HT-29 (cell line): ENCODE measurements at places on chromosomes 5 and 9. TPM values are rescaled to one million over a fixed set of nuclear protein-coding genes. Genes with fewer than 3 reads are reported as not detected.

DNA sequence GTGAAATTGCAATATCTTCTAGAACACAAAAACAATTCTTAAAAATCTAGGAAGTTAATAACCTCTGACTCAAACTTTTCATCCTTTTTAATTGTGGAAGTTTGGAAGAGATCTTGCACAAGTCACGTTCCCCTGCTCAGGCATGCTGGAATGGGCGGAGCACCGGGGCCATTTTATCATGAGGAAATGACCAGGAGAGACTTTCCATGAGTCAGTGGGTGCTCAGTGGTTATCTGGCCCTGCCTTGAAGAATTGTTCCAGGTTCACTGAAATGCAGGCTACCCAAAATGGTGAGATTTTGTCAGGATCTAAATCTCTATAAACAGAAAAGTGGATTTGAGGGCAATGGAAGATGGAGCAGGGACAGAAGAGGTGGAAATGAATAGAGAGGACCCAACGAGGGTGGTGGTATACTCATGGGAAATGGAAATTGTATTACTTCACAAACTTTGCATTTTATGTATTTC lies 61.2 kb downstream of the FYB1 start:
- no peak for DNase-seq

The SLC31A1 gene
- 13.4 TPM in 2 replicates for total RNA-seq

DNA sequence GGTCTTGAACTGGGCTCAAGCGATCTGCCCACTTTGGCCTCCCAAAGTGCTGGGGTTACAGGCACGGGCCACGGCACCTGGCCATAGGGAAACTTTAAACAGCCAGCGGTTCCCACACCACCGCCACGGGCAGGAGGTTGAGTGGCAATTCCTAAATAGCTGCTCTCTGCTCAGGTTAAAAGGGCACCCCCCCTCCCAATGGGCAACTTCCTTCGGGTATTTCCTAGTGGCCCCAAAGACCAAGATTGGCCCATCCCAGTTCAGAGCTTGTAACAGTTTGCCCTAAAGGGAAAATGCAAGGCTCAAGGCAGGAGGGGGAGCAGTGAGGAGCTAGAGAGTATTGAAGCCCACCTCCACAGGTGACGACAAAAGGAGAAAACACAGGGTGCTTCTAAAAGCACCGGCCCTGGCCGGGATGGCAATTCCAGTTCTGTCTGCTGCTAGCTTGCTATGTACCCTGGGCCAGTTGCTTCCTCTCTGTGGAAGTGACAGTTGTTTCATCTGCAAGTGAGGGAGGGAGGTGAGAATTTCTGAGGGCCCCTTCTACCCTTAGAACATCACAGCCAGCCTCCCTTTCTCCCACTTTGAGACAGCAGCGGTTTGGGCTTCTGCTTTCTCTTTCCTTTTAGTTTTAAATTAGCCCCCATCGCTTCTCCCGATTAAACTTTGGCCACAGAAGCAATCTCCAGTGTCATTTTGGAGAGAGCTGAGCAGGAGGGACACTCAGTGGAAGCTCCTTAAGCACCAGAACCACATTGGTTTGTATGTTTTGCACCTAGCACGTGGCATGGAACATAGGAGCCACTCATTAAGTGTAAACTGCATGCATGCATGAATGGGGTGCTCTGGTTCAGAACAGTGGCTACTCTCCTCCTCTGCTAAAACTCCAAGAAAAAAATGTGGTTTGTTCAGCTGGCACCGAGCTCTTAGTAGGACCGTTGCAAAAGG lies 17.3 kb upstream of the TNIP1 start:
- no peak for DNase-seq

GRCh38 chr5:15938961-15939360 lies 240.6 kb downstream of the MARCHF11 start:
- DNase-seq = no peak

The TYRP1 gene
- total RNA-seq = not detected in 2 replicates

DNA sequence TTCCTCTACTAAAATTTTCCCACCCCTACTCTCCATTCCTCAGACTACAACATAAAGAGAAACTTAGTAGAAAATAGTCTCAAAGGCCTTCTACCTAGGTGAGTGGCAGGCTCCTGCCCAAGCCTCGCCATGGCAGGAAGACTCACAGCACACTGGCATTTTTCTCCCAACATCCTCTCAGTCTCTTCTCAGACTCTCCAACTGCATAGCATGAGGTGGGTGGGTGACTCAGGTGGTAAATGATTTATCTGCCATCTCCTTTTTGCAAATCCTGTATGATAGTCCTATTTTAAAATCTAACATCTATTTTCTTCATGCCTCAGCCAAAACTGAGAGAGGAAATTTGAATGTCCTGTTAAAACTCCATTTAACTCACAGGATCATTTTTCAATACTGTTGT lies 33.5 kb upstream of the GRIA1 start:
- no peak for DNase-seq

- DNase-seq = no peak
Measured at GRCh38 chr5:132770476-132771159, 6.4 kb downstream of the SEPTIN8 start.

- no peak for DNase-seq
Measured at GRCh38 chr5:7088849-7089248, 307.1 kb upstream of the ADCY2 start.

- DNase-seq = no peak
Measured at GRCh38 chr5:128007939-128008338, 75.6 kb upstream of the SLC12A2 start.

GRCh38 chr5:63911871-63912270 lies 50.4 kb downstream of the HTR1A start:
- no peak for DNase-seq

The PTBP3 gene
- total RNA-seq = 25.9 and 27.4 TPM in 2 replicates

- no peak for DNase-seq
Measured at GRCh38 chr9:136881691-136882108, 4.6 kb upstream of the TRAF2 start.

The INSL4 gene
- 0.20 TPM in 1 of 2 replicates, not detected in the other for total RNA-seq

GRCh38 chr9:7370381-7370780 lies 429.2 kb downstream of the DMAC1 start:
- DNase-seq = no peak

- DNase-seq = no peak
Measured at GRCh38 chr5:1706428-1706827, 93.2 kb downstream of the MRPL36 start.

GRCh38 chr9:91611582-91611981 lies 187.9 kb upstream of the NFIL3 start:
- DNase-seq = no peak

DNA sequence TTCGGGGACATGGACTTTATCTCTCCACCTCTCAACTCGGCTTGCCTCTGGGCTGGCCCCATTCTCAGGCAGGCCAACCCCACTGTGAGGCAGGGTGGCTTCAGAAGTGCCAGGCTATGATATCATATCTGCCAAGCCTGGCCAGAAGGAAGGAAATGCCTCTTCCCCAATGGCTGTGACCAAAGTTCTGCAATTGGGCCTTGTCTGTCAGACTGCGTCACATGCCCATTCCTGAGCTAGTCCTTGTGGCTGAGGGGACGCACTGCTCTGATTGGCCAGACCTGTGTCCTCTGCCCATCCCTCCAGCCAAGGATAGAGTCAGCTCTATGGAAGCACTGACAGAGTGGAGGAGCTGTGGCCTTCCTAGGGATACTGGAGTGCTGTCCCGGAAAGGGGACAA lies 11.9 kb downstream of the SMIM23 start:
- no peak for DNase-seq

The MEGF10 gene
- total RNA-seq = not detected in 2 replicates

- no peak for DNase-seq
Measured at GRCh38 chr5:116585227-116585626, 10.6 kb upstream of the SEMA6A start.

GRCh38 chr9:133467101-133467500 lies 7.3 kb downstream of the CACFD1 start:
- DNase-seq = no peak

DNA sequence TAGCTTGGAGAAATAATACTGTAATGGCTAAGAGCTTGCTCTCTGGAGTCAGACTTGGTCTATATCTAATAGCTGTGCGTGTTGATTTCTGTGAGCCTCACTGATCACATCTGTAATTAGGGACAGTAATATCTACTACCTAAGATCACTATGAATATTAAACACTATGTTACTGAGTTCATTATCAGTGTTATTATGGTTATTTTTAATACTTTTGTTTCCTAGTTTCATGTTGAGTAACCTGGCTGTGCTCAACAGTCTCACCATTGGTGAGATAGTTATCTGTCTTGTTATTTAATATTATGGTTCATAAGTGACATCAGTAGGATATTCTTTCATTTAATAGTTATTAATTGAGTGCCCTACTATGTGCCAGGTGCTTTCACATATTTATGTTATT lies 22.4 kb upstream of the CAVIN4 start:
- DNase-seq = no peak

The NSG2 gene
- total RNA-seq = not detected in 2 replicates

The CTSL gene
- 6.1 and 6.4 TPM in 2 replicates for total RNA-seq

DNA sequence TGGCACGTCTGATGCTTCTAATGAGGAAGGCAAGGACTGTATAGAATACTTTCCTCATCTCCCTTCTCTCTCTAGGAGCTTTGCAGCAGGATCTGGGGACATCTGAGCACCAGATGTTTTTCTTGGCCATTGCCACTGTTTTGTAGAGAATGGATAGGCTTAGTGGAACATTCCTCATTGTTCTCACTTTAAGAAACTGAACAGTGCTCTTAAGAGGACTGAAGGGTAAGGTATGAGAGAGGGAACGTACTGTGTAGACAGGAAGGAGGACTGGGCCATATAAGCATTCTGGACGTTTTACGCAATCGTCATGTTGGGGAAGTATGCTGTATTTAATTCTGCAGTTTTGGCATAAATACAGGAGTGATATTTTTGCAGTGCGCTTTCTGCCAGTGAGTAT lies 70.6 kb downstream of the SMARCA2 start:
- DNase-seq = no peak

DNA sequence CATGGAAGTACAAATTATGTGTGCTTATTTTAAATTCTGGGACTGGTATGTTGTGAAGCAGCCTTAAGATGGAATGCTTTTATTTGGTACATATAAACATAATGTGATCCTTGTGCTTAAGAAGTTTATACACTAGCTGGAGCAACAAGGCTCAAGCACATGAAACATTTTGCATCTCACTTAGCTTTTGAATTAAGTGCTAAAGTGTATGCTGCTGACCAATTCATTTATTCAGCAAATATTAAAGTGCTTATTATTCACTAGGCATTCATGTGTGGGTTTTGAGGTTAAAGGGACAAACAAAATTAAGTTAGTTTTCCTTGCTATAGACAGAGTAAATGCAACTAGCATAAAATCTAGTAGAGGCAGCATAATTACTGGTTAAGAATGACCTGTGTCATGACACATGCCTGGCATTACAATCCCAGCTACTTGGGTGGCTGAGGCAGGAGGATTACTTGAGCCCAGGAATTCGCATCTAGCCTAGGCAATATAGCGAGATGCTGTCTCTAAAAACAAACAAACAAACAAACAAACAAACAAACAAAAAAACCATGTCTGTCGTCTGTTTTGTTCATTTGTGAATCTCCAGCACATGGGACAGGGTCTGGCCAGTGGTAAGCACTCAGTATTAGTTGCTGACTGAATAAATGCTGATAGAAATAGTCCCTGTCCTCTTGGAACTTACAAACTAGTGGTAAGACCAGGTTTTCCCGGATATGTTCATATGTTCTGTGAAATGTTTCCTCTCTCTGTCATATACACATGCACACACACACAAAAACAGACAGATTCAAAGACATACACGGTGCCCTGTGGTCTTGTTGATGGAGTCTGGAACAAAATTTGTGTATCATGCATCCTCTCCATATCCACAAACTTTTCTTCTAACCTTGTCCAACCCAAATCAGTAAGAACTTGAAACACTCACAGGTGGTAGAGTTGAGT lies 41.9 kb upstream of the TNFAIP8 start:
- no peak for DNase-seq

DNA sequence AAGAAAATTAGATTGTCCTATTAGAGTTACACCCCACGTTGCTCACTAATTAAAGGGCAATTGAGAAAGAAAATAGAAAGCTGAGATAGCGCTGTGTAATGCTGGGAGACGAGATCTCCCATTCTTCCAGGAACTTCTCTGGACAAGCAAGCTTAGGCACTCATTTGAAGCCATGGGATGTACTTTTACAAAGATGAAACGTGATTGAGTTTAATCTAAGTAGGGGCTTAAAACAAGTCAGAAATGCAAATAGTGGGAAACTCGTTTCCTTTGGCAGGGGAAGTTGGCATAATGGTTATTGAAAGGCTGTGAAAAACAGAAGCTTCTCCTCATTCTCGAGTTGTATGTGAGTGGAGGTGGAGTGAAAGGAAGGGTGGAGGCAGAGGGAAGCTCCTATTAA lies 3.7 kb downstream of the PRDM6 start:
- DNase-seq = no peak

DNA sequence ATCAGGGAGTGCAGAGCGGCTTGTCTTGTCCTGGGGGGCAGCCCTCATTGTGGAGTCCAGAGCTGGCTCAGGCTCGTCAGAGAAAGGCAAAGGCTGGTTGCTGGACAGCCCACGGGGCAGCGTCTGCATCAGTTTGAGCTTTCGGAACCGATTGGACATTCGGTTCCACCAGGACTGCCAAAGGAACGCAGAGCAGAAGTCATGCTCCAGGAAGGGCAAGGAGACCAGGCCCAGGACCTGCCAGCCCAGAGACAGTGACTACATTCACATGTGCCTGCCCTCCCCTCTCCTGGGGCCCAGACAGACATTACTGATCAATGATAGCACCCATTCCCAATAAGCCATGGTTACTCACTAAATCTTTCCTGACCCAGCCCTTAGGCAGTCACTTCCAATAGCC lies 18.1 kb downstream of the ANKS6 start:
- DNase-seq = no peak

GRCh38 chr5:155189981-155190380 lies 176.4 kb downstream of the KIF4B start:
- peak; percentile 56 for DNase-seq

GRCh38 chr5:39469777-39470415 lies 45.1 kb upstream of the DAB2 start:
- DNase-seq = no peak

The PCDHGA12 gene
- total RNA-seq = 0.13 and 0.37 TPM in 2 replicates

The EIF4E1B gene
- not detected in 2 replicates for total RNA-seq

The WNK2 gene
- 27.5 and 28.6 TPM in 2 replicates for total RNA-seq

DNA sequence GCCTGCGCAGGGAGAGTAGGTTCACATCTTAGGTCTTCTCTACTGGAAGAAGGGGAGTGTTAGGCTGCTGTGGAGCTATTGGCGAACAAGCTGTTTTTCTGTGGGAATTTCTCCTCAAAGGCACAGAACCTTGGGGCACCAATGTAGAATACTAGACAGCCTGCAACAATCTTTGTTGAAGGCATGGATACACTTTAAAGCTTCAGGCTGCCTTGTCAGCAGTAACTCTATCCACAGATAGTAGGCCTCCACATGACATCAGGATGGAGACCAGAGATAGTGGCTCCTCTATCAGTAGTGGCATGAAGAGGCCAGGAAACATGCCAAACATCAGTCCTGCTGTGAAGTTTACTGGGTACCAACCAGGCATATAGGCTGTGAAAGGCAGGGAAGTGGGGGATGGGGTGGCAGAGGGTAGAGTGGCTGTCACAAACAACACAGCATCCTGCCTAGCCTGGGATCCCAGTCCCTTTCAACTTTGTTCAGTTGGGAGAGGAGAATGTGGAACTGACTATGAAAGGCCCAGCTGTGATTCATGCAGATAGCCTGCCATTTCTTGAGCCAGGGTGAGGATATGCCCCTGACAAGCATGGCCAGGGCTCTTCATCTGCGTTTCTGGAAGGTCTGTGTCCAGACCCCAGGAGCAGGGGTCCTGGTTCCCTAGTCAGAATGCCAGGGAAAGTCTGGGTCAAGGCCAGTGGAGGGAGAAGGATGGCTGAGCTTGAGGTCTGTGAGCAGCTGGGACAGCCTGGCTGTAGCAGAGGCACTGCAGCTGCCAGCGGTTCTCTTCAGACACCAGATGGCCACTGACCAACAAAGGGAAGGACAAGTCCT lies 1.0 kb upstream of the HK3 start:
- DNase-seq = no peak

GRCh38 chr9:105447814-105448812 lies at the start of gene FSD1L:
Gene FSD1L, plus strand, starts transcription at chr9:105448034. Its CDS starts 187 bp downstream, at chr9:105448221.
- peak; percentile 91 for DNase-seq
